ENCODE measurements at places on chromosomes 12 and 14.

- no peak for DNase-seq
These were observed 1275.7 kb upstream of the FLRT2 start for GRCh38 chr14:84254290-84254689.

- DNase-seq: peak; percentile 95
These were observed 3.7 kb downstream of the SELPLG start for GRCh38 chr12:108629824-108630476.

DNA sequence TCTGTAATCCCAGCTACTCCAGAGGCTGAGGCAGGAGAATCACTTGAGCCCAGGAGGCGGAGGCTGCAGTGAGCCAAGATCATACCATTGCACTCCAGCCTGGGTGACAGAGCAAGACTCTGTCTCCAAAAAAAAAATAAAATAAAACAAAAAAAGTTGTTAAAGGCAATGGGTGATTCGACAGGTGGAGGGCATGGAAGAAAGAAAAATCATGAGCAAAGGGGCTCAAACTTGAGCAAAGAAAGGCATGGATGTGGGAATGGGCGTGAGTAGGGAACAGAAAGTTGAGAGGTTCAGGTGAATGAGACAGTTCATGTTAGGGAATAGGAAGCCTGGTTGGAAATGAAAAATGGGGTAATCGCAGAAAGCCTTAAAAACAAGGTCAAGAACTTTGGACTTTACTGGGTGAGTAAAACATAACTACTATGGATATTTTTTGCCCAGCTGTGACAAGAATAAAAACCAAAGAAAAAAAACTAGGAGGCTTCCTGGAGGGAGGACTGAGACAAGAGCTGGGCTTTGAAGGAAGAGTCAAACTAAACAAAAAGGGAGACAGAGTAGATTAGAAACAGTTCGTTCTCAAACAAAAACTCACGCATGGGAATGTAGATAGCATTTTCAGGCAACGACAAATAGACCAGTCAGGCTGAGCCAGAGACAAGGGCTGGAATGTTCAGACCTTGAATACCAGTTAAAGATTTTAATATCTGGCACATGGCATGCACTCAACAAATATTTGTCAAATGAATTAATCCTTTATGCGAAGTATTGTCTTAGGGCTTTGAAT is 18.8 kb downstream of the PYM1 start:
- DNase-seq: peak; percentile 33

DNA sequence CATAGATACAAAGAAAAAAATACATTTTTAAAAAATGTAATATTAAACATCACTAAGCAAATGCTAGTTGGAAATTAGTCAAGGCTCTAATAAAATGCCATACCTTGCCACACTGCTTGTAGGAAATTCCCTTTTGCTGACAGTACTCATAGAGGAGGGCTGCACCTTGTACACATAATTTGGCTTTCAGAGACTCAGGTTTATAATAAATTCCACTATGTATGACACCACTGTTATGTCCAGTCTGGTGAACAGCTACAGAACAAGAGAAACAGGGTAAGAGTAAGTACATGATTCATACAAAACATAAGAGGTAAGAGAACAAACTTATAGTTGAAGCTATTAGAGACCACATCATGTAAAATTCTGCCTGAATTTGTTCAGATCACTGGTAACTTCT is 10.1 kb downstream of the L2HGDH start:
- no peak for DNase-seq

DNA sequence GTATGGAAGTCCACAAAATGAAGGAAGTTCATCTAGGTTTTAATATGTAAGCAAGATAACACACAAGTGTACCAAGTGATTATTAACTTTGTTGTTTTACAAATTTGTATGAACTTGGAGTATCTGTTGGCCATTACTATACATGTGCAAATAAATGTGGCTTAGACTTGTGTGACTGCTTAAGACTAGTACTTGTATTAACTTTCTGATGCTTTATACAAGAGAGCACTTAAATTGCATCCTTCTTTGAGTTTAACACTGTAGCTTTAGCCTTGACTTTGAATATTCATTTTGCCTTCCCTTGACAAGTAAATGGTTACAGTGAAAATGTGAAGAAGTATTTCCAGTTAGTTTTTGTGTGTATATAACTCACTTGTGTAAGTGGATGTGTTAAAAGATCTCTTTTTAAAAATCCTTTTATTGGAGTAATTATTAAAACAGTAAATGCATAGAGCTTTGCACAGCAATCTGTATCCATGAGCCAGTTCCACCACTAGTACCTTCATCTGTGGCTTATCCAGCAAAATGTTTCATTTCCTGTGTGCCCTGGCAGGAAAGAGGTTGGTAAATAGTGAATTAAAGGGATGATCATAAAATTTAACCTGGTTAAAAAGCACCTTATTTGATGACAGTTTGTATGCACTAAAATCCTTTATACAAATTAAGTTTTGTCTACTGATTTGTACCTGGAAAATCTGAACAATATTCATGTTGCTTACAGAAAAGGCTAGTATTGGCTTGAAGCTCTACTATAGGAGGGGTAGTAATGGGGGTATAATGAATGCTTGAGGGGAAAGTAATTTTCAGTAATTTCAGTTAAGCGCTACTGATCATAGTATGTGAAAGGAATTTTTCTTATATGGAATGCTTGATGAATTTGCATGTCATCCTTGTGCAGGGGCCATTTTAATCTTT is 8.0 kb downstream of the PNN start:
- DNase-seq: no peak

DNA sequence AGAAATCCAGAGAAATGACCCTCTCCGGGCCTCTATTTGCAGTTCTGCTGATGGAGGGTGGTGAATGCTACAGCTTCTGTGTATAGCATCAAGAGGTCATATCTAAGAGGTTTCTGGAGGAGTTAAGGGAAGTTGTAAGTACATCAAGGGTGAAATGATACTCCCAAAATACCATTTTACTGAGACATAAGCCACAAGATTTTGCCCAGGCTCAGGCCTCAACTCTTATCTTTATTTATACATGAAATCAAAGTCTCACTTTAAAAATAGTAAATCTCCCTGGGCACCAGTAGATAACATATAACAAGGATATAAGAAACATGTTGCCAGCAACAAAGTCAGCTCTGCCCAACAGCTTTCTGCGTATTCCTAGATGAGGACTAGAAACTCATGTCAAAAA is 40.4 kb downstream of the NIN start:
- DNase-seq: no peak

DNA sequence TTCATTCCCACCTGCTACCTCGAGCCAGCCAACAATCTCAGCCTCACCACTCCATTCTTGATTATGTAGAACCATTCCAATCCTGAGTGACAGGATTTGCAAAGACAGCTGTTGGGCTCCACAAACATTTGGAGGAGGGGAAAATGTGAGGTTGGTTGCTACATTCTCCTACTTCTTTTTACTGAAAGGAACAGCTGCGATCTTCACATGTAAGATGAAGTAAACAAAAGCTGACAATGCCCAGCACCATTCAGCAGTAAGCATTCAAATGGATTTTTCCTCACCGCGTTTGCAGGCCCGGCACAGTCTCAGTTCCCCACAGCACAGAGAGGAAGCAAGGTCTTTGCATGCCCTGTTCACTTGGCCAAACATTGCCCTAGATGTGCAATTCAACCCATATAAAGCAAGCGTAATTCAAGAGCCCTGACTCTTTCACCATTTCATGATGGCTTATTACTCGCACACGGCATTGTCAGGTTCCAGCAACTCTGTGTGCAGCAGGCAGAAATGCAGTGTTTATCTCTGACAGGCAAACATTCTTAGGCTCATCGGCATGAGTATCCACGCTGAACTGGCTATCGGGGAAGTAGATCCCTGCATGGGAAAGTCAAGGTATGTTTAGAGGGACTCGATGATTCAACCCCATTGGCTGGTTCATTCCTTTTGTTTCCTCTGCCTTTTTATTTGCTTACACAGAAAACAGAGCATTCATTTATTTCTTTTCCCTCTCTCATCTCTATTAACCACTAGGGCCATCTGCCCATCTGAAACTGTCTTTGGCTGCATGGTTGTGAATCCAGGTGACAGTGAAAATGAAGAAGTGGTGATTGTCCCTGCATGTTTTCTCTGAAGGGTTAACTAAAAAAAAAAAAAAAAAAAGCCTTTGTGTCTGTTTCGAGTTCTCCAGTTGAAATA is 236.1 kb upstream of the PLEKHG7 start:
- no peak for DNase-seq

GRCh38 chr12:116064493-116064892 is 213.0 kb downstream of the MED13L start:
- no peak for DNase-seq

DNA sequence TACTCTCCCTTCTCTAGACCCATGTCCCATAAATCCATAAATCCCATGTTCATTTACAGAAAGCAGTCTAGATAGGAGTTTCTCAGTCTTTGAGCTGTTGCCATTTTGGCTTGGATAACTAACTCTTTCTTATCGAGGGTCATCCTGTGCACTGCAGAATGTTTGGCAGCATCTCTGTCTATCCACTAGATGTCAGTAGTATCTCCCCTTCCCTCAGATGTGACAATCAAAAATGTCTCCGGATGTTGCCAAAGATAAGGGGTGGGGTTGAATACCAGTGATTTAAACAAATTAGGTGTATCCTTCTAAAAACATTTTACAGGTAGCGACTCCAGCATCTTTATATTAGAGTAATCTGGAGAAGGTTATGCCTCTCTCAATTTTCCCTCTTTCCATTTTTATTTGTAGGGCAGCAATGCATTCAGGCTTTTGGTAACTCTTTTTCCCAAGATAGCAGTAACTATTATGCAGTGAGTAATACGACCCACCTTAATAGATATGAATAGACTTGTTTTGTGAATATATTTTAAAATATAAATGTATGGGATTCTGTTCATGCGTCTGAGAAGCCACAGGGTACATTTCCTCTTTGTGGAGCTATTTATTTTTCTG is 100.7 kb downstream of the LRRK2 start:
- peak; percentile 34 for DNase-seq

GRCh38 chr12:78457938-78458337 is 406.6 kb upstream of the SYT1 start:
- no peak for DNase-seq

GRCh38 chr12:57964421-57964820 is 23.1 kb downstream of the ATP23 start:
- DNase-seq: no peak

DNA sequence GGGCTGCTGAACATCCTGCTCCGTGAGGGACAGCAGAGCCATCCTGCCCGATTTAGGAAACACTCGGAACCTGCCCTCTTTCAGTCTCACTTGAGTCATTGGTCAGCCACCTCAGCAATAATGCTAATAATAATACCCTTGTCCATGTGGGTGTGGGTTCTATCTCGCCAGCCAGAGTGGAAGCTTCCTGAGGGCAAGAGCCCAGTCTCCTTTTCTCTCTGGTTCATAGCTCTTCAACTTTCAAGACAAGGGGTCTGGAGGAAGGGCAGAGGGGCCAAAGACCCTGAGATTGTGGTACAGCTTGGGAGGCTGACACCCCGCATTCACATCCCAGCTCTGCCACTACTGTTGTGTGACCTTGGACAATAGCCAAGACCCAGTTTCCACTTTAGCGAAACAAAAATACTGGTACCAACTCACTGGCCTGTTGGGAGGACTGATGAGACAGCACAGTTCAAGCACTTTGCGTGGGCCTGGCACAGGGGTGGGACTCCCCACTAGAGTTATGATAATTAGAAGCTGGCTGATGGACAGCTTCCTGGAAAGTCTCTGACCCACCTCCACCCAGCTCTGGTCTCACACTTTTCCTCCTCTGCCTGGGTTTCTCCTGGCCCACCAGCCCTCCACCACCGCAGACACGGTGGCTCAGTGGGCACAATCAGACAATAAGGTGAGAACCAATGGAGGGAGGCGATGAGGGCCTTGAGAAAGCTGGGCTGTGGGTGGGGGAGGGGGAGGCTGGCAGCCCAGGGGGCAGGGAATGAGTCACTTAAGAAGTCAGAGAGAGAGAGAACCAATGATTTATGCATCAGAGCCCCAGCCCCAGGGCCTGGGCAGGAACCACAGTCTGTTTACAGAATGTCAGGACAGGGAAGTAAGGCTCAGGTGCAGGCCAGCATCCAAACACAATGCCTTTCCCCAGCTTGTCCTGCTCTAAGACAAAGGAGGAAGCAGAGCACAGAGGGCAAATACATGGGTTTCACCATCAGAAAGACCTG is 9.6 kb downstream of the FAIM2 start:
- peak; percentile 59 for DNase-seq

GRCh38 chr12:3317841-3318501 is 173.0 kb upstream of the PRMT8 start:
- no peak for DNase-seq

DNA sequence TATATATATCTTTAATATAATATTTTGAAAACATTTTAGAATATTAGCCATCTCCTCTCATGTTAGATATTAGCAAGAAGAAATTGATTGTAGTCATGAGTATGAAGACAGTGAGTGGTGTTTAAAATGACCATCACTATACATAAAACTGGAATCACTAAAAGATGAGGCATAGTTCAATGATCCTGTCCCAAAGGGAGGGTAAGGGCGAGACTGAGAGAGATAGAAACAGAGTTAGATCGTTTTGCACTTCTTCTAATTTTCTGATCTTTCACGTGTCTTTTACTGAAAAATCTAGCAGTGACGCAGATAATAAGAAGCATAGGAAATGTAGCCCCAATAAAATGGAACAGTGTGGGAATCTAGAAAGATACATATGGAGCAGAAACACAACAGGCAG is 627.4 kb downstream of the SLC16A7 start:
- DNase-seq: no peak

GRCh38 chr14:57982804-57983634 is 117.1 kb upstream of the SLC35F4 start:
- no peak for DNase-seq

GRCh38 chr12:29731591-29731990 is 52.2 kb downstream of the TMTC1 start:
- DNase-seq: no peak

- DNase-seq: peak; percentile 72
These were observed 10.0 kb downstream of the AHNAK2 start for GRCh38 chr14:104968153-104968527.

GRCh38 chr12:24596768-24597388 is 352.0 kb downstream of the BCAT1 start:
- peak; percentile 33 for DNase-seq

GRCh38 chr14:99554184-99554583 is 49.8 kb downstream of the CCDC85C start:
- DNase-seq: no peak

DNA sequence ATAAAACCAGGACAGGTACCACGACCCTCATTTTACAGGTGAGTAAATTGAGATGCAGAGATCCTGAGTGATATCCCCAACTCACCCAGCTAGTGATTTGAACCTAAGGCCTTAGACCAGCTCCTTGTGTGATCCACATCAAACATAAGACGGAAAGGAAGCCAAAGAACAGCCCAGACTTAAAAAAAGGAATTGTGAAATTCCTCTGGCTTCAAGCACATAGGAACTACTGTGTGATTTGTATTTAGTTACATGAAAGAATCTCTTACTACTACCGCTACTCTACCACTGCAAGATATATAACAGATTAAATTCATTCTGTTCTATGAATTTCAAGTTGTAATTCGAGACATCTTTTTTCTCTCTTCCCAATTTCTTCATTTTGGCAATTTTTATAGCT is 10.5 kb downstream of the E2F7 start:
- no peak for DNase-seq

- DNase-seq: no peak
These were observed 12.4 kb downstream of the IQSEC3 start for GRCh38 chr12:78981-79380.
